Mesenchymal stem cell (in vitro differentiated cells and primary cell): ENCODE measurements at places on chromosomes 1 and 21.

DNA sequence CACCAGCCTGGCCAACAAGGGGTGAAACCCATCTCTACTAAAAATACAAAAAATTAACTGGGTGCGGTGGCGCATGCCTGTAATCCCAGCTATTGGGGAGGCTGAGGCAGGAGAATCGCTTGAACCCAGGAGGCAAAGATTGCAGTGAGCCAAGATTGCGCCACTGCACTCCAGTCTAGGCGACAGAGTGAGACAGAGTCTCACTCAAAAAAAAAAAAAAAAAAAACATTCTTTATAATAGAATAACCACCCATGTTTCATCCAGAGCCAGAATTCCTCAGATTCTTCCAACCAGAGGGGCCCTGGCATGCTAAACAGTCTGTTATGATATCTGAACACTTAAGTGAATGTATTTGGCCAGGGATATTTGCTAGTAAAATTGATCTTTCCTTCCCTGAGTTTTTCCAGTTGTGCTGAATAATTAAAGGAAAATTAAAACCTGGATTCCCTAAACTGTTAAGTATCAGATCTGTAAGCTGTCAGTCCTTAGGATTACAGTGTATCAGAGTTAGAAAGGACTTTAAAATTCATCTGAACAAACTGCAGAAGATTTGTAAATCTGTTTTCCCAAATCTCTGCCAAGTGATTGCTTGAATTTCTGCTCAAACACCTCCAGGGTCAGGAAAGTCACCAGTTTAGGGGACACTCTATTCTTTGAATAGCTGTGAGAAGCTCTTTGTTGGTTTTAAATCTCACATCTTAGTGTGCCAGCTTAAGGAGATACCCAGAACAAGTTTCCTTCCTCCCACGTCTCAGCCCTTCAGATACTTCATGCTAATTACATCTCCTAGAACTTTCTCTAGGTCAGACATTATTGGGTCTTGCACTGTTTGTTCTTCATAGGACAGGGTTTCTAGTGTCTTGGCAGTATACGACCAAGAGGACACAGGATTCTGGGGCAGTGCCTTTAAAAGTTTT, 84.6 kb upstream of the BMP8A start:
- no peaks in the 10 kb centered on the region for H3K36me3 ChIP-seq
- peak; percentile 55 for DNase-seq
- H3K4me3 ChIP-seq: no peak overlapping the region

GRCh38 chr21:43654806-43655489, 4.3 kb downstream of the HSF2BP start:
- no peaks in the 10 kb centered on the region for H3K27me3 ChIP-seq
- no peak overlapping the region for H3K27ac ChIP-seq
- DNase-seq: no peak

- no peaks in the 10 kb centered on the region for H3K27me3 ChIP-seq
- no peak overlapping the region for H3K27ac ChIP-seq
- H3K36me3 ChIP-seq: no peaks in the 10 kb centered on the region
- H3K4me1 ChIP-seq: no peaks in the 10 kb centered on the region
- DNase-seq: no peak
Observed at GRCh38 chr1:89698624-89699023, 65.7 kb downstream of the LRRC8C start.

DNA sequence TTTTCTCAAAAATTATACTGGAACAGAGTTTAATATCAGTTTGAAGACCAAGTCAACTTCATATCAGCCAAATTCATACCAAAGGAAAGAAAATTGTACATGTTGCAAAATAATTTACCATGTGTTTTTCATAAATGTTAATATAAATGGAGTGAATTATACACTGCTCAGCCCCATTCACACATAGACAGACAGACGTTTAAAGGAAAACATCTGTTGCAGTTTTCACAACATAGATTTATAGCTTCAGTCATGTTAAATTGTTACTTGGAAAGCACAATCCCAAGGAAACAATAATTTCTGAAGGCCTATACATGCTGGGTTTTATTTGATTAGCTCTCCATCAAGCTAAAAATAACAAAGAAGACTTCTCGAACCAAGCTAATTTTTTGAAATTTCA, 27.8 kb upstream of the HYI start:
- H3K4me3 ChIP-seq: no peak overlapping the region
- H3K36me3 ChIP-seq: no peaks in the 10 kb centered on the region
- H3K27ac ChIP-seq: no peak overlapping the region
- no peak for DNase-seq

DNA sequence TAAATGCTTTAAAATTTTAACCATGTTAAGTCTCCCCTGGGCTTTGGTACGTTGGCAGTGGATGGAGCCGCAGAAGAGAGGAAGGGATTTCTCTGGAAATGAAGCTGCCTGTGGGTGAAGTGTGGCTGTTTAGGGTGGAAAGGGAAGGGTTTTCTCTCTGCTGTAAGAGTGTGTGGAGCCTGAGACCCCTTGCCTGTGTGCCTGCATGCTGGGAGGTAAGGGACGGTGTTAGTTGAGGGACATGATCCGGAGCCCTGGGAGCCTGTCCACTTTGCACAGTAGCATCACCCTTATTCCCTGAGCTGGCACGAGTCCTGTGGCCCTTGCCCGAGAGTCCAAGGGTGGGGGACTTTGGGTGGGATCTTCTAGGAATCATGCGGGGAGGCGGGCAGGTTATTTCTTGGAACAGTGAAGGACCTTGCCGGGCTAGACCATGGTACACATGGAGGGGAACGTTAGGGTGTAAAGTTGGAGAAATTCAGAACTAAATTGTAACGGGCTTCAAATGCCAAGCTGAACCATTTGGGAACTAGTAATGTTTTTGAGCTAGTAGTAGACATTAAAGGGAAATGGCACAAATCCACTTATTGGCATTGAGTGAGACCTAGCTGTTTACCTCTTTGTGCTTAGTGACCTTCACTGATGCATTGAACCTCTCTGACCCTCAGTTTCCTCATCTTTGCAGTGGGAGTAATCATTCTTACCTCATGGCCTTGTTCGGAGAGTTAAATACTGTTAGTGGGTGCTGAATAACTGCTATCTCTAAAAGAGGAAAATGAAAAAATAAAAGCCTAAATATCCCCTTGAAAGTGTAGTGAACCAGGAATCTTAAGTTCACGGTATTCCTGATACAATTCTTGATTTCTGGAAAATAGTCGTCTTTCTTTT, 3.5 kb downstream of the GALNT2 start:
- H3K27ac ChIP-seq: no peak overlapping the region
- peaks cover 24% of the 10 kb centered on the region for H3K4me1 ChIP-seq
- no peak overlapping the region for H3K4me3 ChIP-seq
- no peaks in the 10 kb centered on the region for H3K36me3 ChIP-seq
- DNase-seq: no peak

- H3K36me3 ChIP-seq: no peaks in the 10 kb centered on the region
- no peak overlapping the region for H3K4me3 ChIP-seq
- no peak for DNase-seq
- H3K27ac ChIP-seq: no peak overlapping the region
- no peaks in the 10 kb centered on the region for H3K4me1 ChIP-seq
- H3K27me3 ChIP-seq: peaks cover 75% of the 10 kb centered on the region
Observed at GRCh38 chr1:226485192-226485591, 63.4 kb upstream of the STUM start.

GRCh38 chr1:169796274-169796810, 1.6 kb upstream of the METTL18 start:
- no peaks in the 10 kb centered on the region for H3K27me3 ChIP-seq
- peak overlapping the region; percentile 97 for H3K4me3 ChIP-seq
- no peak for DNase-seq
- H3K4me1 ChIP-seq: peaks cover 1% of the 10 kb centered on the region
- H3K36me3 ChIP-seq: no peaks in the 10 kb centered on the region

GRCh38 chr1:36752431-36752830, 269.7 kb upstream of the CSF3R start:
- H3K27me3 ChIP-seq: no peaks in the 10 kb centered on the region
- no peak for DNase-seq
- no peak overlapping the region for H3K27ac ChIP-seq
- H3K36me3 ChIP-seq: no peaks in the 10 kb centered on the region
- no peaks in the 10 kb centered on the region for H3K4me1 ChIP-seq

- H3K36me3 ChIP-seq: no peaks in the 10 kb centered on the region
- peak overlapping the region; percentile 5 for H3K4me3 ChIP-seq
- no peak for DNase-seq
- no peaks in the 10 kb centered on the region for H3K27me3 ChIP-seq
- peaks cover 31% of the 10 kb centered on the region for H3K4me1 ChIP-seq
- H3K27ac ChIP-seq: no peak overlapping the region
Observed at GRCh38 chr1:225763716-225764548, 13.7 kb upstream of the SRP9 start.

DNA sequence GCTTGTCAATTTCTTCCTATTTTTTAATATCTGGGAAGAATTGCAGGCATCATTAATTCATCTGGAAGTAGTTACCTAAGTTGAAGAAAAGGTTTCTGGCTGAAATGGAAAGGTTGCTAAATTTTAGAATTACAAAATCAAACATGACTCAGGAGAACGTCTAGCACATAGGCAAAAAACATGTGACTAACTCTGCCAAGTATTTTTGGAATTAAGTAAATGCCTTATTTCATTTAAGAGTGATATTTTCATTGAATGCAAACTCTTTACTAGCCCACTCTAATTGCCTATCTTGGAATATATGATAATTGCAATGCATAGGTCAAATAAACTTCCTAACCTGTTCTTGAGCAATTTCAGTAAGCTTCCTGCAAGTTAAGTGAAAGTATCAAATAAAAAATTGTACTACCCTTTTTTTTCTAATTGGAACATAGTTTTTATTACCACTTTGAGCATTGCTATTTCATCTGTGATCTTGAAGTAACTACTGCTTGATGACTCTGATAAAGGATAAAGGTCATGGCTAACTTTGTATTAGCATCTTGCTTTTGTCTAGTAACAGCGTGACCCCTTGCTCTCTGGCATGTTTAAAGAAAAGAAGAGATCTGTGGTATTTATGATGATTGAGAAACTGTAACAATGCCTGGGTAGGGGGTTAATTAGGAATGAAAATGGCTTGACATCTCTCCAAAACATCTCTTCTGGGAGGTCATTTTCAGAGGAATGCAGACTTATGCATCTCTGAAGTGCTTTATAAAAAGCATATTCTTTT, 208.3 kb upstream of the NCAM2 start:
- no peaks in the 10 kb centered on the region for H3K4me1 ChIP-seq
- H3K27me3 ChIP-seq: no peaks in the 10 kb centered on the region
- H3K27ac ChIP-seq: no peak overlapping the region

- H3K27ac ChIP-seq: no peak overlapping the region
- H3K36me3 ChIP-seq: no peaks in the 10 kb centered on the region
- H3K4me1 ChIP-seq: peaks cover 13% of the 10 kb centered on the region
- no peak for DNase-seq
- H3K27me3 ChIP-seq: peaks cover 71% of the 10 kb centered on the region
Observed at GRCh38 chr1:10888291-10888690, 91.8 kb upstream of the CASZ1 start.

DNA sequence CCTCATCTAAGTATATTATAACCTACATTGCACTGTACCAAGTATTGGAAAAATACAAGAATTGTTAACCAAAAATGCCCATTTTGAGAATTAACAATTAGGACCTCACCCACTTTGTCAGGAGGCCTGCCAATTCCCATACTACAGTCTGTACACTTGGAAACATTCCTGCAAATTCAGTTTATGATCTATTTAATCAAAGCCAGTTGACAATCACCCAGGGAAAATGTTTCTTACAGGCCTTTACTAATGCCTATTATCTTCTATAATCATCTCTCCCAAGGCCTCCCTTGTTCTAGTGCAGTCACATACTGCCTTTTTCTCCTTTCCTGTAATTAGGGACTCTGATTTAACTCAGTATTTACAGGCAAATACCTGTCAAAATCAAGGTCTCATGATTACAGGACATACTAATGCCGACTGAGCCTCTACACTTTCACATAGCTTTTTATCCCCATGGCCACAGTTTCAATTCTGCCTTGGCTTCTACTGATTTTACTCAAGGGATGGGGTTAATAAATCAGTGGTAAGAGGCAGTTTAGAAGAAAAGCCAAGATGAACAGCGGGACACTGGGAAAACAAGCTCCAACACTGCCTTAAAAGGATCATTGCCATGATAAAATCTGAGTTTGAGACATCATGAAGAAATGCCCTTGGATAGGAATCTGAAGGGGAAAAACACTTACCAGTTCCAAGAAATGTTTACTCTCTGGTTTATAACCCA, 338.7 kb downstream of the VAV3 start:
- no peaks in the 10 kb centered on the region for H3K27me3 ChIP-seq
- H3K36me3 ChIP-seq: no peaks in the 10 kb centered on the region
- no peak overlapping the region for H3K4me3 ChIP-seq

DNA sequence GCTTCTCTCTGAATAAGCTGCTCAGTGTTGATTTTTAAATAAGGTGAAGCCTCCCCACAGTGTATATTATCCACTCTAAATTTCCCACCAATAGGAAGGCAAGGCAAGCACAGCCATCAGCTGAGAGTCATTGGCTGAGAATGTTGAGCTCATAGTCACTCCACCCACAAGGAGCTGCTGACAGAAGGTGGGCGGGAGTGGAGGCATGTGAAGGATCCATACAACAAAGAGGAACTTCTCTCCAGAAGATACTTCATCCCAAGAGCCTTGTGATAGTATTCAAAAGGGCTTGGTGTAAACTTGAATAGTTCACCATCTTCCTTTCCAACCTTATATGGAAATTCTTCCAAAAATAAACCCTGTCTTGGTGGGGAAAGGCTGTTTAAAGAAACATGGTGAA, 42.8 kb downstream of the SAMD13 start:
- H3K36me3 ChIP-seq: no peaks in the 10 kb centered on the region
- no peaks in the 10 kb centered on the region for H3K27me3 ChIP-seq
- peaks cover 6% of the 10 kb centered on the region for H3K4me1 ChIP-seq

DNA sequence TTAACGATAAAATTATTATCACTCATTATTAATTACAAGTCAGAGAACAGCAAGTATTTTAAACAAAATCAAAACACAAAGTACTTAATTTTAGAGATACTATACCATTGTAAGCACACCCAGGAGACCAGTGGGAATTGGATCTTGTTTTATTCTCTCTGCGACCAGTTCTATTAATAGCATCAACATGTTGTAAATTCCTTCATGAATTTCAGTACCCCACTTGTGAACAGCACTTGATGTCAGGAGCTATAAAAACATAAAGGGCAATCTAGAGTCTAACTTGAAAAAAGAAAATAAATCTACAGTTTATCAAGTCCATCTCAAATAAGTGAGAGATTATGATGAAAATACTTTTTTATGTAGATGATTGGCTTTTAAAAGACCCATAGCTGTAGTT, 42.9 kb downstream of the USP24 start:
- no peak for DNase-seq
- H3K27ac ChIP-seq: no peak overlapping the region
- no peak overlapping the region for H3K4me3 ChIP-seq
- H3K36me3 ChIP-seq: peaks cover 76% of the 10 kb centered on the region
- H3K4me1 ChIP-seq: no peaks in the 10 kb centered on the region

- DNase-seq: peak; percentile 42
- H3K4me3 ChIP-seq: peak within 1 kb of the TSS; percentile 76
- H3K27ac ChIP-seq: peak within 1 kb of the TSS; percentile 57
- no peaks in the 10 kb centered on the region for H3K36me3 ChIP-seq
- H3K27me3 ChIP-seq: no peaks in the 10 kb centered on the region
Observed at GRCh38 chr1:38005195-38006007, at the start of gene FHL3. FHL3 (minus strand) TSS chr1:38005514; CDS start chr1:37999412, 6,102 bp downstream.

GRCh38 chr1:192564099-192564498, 11.5 kb upstream of the RGS1 start:
- H3K27me3 ChIP-seq: no peaks in the 10 kb centered on the region
- no peaks in the 10 kb centered on the region for H3K36me3 ChIP-seq
- H3K4me3 ChIP-seq: no peak overlapping the region
- no peak for DNase-seq
- no peak overlapping the region for H3K27ac ChIP-seq
- H3K4me1 ChIP-seq: peaks cover 2% of the 10 kb centered on the region

- H3K27me3 ChIP-seq: no peaks in the 10 kb centered on the region
- no peaks in the 10 kb centered on the region for H3K36me3 ChIP-seq
- H3K27ac ChIP-seq: peak overlapping the region; percentile 44
- H3K4me3 ChIP-seq: no peak overlapping the region
- peaks cover 30% of the 10 kb centered on the region for H3K4me1 ChIP-seq
- DNase-seq: peak; percentile 92
Observed at GRCh38 chr1:33455539-33456501, 16.6 kb upstream of the ZSCAN20 start.
